ENCODE measurements at places on chromosomes 11 and 22.
A peak's percentile ranks its signal among the peaks of the same experiment; 100 is the strongest.

DNA sequence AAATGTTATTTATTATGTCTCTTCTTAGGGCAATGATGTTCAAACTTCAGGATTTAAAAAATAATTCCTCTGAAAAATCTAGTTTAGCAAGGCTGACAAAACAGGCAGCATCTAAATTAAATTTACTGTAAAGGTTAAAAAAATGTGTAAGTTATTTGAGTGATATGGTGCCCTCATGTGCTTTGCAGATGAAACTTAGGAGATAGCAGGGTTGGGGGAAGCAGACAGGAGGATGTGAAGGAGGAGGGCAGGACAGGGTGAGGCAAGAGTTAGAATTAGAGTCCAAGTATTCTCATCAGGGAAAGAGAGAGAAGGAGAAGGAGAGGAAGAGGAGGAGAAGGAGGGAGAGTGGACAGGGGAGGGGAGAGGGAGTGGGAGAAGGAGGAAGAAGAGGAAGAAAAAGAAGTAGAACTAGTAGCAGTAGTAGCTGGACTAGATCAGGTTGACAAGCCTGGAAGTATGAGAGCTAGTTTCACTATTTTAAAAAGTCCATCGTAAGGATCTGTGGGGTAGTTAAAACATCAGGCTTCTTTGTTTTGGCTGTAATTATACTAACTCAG is 141.2 kb upstream of the SESN3 start:
- no peak for DNase-seq

GRCh38 chr11:3914805-3915204 is 59.3 kb downstream of the STIM1 start:
- no peak for DNase-seq

GRCh38 chr22:41578818-41579217 is 10.8 kb downstream of the PMM1 start:
- DNase-seq, result no peak

DNA sequence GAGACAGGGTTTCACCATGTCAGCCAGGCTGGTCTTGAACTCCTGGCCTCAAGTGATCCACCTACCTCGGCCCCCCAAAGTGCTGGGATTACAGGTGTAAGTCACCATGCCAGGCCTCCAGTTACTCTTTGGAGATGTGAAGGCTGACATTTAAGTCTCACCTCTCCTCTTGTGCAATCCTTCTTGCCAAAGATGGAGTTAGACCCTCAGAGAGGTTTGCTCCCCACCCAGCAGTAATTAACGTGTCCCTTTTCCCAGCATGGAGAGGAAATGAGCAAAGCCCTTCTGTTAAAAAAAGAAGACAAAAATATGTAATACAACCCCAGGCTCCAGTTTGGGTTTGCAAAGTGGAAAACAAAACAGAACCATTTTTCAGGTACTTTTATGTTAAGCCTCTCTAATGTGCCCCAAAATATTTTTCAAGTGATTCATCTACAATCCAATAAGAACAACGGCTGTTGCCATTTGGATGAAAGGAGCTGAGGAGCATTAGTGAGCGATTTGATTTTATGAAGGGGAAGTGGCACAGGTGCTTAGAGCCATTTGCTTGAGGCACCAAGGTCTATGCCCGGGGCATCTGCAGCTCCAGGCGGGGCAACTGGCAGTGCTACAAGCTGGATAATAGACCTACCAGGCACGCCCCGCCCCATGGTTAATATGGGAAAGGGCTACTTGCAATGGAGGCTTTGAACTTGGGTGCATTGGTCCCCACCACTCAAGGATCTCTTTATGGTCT is 57.2 kb downstream of the GRIK4 start:
- no peak for DNase-seq

GRCh38 chr11:35787626-35788025 is 125.1 kb downstream of the TRIM44 start:
- DNase-seq, result no peak

DNA sequence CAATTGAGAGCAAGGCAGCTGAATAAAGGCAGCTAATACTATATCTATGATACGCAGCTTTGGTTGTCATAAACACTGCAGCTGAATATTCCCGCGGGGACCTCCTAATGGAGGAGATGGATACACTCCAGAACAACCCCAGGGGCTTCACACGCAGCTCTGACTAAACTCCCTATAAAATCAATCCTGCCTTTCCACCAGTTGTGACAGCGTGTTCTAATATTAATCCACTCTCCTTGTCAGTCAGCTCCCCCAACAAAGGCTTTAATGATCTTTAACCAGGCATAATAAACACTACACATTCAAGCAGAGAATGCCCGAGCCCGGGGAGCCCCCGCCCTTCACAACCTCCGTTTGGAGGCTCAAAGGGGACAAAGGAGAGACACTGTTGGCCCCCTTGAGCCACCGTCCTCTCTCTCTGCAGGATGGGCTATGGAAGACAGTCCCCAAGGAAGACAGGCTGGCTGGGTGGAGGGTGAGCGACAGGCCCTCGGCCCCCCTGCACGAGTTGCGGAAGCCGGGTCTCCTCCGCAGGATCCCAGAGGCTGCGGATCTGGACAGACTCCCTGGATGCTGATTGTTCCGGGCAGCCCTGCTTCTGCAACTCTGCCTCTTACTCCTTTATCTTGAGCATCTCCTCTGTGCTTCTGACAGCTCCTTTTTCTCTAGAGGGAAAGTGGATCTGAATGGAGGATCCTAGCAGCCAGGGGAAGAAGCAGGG is 565.2 kb downstream of the BUD13 start:
- peak; percentile 54 for DNase-seq

DNA sequence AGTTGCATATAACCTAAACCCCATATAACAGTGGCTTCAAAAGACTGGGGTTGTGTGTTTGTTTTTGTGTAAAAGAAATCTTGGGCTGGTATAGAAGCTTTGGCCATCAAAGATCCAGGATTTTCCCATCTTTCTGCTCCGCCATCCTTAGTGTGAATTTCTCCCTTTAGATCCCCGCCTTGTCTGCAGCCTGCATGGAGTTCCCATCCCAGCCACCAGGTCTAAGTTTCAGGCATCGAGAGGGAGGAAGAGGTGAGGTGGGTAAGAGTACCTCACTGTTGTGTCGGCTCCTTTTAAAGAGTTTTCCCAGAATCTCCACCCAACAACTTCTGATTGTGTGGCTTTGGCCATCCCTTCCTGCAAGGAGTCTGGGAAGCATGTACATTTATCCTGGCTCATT is 195.5 kb upstream of the SORL1-AS1 start:
- no peak for DNase-seq

DNA sequence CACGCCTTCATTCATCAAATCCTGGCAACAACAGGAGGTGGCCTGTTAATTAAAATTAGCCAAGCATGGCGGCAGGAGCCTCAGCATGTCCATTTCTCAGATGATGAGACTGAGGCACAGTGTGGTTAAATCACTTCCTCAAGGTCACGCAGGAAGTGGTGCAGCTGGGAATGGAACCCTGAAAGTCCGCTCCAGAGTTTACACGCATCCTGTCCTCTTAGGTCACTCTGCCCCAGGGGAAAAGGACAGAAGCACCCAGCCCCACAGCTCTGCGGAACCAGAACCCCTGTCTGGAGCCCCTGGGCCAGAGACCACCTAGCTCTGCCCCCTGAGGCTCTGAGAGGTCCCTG is 19.6 kb downstream of the RPL3 start:
- peak; percentile 50 for DNase-seq

DNA sequence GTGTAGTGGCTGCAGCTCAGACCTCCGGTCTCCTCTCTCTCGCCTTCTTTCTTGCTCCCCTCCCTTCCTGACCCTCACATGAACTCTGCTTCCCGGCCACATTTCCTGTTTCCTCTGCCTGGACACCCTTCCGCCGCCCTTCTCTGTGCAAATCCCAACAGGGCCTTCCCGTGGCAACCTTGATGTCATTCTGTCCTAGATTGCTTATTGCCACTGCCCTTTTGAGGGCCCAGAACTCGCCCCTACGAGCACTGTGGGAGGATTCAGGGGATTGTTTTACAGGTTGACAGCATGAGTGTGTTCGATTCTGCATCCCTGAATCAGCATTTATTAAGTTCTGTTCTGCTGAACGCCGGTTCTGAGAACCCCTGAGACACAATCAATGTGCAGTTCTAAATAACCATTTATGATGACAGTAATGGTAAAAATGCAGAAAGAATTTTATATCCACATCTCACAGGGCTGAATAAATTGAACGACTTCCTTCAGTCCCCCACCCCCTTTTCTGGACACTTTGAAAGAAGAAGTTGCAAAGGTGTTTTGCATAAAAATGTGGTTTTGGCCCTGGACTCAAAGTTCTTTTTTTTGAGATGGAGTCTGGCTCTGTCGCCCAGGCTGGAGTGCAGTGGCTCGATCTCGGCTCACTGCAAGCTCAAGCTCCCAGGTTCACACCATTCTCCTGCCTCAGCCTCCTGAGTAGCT is 6.4 kb downstream of the BATF2 start:
- DNase-seq, result peak; percentile 56

DNA sequence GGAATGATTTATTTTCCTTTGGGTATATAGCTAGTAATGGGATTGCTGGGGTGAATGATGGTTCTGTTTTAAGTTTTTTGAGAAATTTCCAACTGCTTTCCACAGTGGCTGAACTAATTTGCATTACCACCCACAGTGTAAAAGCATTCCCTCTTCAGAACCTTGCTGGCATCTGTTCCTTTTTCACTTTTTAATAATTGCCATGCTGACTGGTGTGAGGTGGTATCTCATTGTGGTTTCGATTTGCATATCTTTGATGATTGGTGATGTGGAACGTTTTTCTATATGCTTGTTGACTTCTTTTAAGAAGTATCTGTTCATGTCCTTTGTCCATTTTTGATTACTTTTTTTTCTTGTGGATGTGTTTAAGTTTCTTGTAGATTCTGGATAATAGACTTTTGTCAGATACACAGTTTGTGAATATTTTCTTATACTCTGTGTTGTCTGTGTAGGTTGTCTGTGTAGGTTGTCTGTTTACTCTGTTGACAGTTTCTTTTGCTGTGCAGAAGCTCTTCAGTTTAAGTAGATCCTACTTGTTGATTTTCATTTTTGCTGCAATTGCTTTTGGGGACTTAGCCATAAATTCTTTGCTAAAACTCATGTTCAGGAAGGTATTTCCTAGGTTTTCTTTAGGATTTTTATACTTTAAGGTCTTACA is 291.8 kb upstream of the DDI1 start:
- no peak for DNase-seq

GRCh38 chr11:29187215-29187614 is 829.6 kb downstream of the KCNA4 start:
- DNase-seq, result no peak

DNA sequence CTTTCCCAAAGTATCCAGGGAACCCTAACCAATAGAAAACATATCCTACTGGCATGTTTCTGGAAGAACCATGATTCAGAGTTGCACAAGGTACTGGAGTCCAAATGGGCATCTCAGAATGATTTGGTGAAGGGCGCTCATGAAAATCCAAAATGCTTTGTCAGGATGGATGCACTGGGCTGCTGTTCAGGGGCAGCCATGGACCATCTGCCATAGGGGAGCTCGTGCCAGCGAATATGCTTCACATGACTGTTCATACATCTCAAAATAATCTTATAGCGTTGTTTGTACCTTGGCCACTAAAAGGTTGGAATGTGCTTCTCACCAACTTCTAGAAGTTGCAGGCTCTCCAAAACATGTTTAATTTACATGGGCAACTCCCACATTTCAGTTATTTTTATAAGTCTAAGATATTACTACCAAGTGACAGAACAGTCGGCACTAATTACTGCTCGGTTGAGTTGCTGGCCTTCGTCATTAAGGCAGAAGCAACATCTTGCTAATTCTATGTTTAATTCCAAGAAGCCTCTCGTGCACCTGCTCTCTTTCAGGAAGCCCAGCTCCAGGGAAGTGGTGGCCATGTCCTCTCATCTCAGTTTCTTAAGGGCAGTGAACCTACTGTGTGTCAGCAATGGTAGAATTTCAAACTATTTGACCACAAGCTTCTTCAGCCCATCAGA is 1497.7 kb downstream of the TBC1D22A start:
- DNase-seq, result no peak

DNA sequence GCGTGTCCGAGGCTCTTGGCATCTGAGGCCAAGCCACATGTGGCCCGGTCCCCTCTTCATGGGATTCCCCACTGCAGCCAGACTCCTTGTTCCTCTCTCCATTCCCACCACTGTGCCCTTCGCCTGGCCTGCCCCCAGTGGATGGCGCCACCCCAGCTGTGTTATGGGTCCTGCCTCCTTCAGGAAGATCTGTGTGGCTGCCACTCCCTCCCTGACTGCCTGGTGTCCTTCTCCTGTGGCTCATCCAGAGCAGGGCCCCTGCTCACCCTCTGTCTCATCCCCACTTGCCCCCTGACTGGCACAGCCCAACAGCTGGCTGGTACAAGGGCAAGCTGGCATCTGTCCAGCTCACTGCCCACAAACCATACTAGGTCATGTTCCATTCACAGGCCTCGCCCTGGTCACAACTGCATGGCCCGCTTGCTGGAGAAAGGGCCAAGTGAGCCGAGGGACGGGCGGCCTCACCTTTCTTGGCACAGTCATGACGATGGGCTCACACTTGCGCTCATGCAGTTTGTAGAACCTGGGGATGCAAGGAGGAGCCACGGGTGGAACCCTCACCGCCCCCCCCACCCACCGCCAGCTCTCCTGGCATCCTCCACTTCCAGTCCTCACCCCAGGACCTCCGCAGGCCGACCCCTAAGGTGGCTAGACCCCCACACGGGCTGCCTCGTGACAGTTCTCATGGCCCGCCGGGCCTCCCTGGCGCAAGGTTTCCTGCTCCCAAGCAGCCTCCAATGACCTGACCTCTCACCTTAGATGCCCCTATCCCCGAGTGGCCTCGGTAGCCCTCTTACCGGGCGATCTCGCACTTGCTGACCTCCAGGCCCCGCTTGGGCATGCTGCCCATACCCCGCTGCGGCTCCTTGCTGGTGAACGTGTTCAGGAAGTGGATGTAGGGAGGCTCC is 2.1 kb upstream of the PTPRCAP start:
- no peak for DNase-seq

DNA sequence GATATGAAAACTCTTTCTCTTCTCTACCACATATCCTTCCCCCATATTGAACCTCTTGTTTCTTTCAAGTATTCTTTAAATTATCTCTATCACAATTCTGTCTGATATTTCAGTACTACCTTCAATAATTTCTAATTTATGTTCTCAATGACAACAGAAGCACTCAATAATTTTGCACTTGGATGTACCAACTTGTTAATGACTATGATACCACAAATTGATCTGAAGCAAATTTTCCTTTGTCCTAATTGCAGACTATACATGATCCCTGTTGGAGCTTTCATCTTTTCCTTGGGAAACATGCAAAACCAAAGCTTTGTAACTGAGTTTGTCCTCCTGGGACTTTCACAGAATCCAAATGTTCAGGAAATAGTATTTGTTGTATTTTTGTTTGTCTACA is at the start of gene OR4C15:
Gene OR4C15, plus strand, starts transcription at position 301 of the 400 bp plus-strand sequence. Its CDS starts 0 bp downstream, at position 301.
- DNase-seq, result no peak

DNA sequence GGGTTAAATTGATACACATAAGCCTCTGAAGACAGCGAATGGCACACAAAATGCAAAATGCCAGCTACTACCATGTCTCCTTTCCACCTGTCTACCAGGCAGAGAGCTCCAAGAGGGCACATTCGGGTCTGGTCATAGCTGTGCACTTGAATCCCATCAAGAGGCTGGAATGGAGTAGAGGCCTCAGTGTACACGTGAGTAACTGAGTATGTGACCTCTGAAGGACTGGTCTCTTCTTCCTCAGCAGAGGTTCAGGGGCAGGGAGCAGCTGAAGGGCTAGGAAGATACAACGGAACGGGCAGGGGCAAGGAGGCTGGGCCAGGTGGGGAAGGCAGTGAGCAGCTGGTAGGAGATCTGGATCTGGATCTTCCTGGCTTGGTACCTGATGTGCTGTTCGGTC is 56.3 kb upstream of the PHOX2A start:
- no peak for DNase-seq
